HepG2 (cell line): ENCODE measurements at places on chromosomes 16 and 17.

DNA sequence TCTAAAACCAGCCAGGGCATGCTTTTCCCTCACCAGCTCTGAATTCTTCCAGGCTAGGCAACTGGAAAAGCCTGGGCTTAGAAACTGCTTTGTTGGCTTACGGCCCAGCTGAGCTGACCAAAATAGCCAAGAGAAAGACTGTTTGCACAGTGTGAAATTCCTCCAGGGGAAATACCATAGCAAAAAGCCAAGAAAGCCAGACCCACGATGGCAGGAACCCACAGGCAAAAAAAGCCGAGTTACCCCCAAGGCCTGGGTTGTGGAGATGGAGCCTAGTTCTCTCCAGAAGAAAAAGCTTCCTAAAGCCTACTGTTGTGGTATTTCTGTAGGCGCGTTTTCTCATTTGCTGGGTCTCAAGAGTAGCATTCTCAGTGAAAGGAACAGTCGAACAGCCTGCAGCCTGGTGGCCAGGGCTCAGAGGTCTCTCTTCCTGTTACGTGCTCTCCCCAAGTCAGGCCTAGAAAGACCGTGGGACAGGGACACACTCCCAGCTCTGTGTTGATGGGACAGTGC lies 9.2 kb downstream of the SP2 start:
- peak; percentile 52 for DNase-seq

GRCh38 chr17:67532326-67532871 lies 155.3 kb downstream of the PITPNC1 start:
- DNase-seq: no peak

DNA sequence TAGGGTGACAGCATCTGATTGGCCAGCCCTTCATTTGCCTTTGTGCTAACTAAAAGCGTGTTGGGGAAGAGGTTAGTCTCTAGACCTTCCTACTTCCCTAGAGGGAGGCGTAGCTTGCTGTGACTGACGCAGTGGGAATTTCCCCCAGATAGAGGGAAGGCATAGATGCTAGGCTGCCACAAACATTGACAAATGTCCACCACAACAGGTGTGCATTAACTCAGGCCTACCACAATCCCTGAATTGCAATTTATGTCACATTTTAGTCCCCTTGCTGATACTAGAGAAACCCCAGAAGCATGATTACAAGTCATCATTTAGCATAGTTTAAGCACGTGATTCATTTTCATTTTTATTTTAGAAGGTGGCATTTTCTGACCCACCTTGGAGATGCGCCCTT lies 76.3 kb upstream of the WSB1 start:
- no peak for DNase-seq

DNA sequence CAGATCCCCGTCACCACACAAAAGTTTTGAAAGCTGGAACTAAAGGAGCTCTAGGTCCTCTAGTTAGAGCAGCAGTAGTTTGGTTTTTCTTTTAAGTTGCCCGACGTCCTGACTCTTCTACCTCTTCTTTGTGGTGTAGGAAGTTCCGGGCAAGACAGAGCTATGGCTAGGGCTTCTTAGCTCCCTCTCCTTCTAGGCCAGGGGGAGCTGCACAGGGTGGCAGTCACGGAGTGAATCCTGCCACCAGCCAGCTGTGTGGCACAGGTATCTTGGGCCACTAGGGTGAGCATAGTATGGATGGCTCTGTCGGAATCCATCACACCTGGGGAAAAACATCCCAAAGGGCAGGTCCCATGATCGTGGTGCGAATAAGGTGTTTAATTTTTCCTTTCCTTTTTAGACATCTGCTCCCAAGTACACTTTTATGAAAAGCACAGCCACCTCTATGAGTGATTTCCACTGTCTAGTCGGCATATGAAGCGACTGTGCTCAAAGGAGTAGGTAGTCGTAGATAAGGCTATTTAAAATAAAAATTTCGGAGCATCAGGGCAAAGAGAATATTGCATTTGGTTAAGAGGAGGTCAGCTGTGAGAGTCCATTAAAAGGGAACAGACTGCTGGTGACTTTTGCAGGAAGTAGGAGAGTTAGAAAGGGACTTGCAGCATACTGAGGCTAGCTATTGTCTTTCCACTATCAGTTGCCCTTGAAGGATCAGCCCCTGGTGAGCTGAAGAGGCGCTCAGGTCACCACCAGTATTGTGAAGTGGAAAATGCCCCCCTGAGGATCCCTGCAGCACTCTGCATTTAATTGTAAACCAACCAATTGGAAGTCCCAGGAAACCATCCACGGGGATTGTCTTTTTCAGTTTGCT lies 2.1 kb downstream of the PRKCA start:
- peak; percentile 49 for DNase-seq

GRCh38 chr17:50681263-50682200 lies 26.2 kb downstream of the ANKRD40 start:
- DNase-seq: peak; percentile 69

DNA sequence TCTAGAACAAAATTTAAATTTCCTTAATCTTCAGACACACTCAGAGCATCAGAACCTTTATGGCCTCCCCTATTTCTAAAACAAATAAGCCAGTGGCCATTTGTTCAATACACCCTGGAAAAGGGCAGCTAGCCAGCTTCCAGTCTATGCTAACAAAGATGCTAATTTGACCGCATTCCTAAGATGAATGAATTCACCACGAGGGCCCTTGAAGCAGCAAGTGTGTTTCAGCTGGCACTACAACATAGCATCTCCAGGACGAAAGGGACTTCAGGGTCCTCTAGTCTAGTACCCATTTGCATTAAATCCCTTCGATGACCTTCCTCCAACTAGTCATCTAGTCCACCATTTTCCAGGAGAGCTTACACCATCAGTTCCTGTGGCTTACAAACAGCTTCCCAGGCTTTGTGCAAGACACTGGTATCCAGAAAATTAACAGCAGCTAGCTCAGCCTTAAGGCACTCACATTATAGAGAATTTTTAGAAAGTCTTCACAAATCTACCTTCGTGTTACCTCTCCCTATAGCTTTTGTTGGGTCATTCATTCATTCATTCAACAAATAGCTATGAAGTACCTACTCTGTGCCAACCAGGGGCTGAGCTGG lies 10.9 kb downstream of the KRT37 start:
- no peak for DNase-seq

- DNase-seq: no peak
Measured at GRCh38 chr16:50072730-50073129, 7.0 kb downstream of the HEATR3 start.

DNA sequence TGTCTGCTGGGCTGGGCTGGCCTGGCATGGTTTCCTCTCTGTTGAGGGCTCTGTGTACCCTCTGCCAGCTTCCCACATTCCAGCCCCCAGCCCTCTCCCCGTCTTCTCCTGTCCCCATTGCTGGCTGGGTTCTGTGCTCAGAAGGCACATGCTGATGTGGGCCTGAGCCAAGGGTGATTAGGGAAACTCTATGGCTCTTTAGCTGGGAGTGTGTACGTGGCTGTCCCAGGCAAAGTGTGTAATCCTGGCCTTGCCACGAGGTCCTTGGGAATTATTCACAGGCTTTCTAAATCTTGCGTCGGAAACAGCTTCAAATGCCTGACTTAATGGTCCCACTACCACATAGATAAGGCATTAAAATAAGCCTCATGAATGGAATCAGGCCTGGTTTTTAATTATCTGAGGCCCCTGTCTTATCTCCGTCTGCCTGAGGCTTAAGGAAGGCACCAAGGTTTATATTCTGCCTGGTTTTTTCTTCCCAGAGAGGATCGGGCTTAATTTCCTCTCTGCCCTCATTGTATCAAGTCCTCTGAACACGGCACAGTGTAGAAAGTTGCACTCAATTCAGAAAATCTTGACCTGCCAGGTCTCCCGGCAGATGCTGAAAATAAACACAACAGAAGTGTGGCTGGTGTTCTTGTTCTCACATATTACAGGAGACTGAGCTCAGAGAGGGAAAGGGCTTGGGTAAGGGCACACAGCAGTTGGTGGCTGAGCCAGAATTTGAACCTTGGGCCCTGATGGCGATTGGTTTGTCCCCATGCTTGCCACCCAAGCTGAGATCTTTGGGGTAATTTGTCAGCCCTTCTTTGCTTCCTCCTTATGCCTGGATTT lies 52.9 kb upstream of the LGALS9 start:
- DNase-seq: no peak

GRCh38 chr17:4490109-4490591 lies 8.5 kb upstream of the SPNS2 start:
- no peak for DNase-seq

DNA sequence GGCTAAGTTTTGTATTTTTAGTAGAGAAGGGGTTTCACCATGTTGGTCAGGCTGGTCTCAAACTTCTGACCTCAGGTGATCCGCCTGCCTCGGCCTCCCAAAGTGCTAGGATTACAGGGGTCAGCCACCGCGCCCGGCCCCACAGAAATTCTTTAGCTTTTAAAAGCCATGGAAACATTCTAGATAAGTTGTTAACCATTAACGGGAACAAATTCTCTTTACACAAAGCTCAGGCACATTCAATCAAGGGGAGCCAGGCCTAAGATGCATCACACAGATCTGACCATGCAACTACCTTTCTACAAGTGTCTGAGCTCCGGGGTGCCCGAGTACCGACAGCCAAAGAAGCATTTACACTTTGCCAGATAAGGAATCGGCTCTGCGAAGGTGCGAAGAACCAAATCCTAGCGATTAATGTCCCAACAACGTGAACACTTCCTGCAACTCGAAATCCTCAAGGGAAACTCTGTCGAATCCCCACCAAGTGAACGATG lies 1.0 kb downstream of the EMC8 start:
- peak; percentile 77 for DNase-seq

GRCh38 chr16:5438591-5438990 lies 341.0 kb upstream of the EEF2KMT start:
- no peak for DNase-seq

GRCh38 chr17:40361925-40362695 lies 2.4 kb downstream of the GJD3 start:
- no peak for DNase-seq

DNA sequence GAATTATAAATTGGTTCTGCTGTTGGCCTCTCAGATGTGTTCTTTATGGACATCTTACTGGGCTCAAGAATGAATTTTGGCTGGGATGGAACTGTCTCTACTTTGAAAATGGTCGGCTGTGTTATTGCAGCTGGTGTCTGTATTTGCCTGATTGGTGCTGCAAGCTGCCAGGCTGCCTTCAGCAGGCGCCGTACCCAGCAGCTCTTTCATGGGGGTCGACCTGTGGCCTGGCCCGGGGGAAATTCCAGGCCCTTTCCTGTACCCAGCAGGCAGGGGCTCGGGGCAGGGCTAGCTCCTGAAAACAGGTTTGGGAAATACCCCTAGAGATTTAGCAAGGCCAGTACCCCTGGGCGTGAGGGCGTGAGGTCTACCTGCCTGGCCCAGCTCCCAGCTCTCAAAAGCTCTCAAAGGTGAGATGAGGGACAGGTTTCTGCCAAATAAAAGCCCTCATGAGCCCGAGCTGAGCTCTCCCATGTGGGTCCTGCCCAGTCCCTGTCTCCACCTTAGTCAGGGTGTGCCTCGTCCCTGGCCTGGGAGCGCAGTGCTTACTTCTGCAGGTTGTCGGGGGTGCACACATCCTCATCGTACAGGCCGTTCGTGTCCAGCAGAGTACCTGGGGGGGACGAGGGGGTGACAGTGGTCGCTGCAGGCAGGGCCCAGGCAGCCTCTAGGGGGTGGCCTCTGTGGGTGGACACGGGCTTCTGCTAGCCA lies 52.3 kb downstream of the PRMT7 start:
- no peak for DNase-seq

GRCh38 chr17:47720754-47721533 lies 12.1 kb upstream of the TBX21 start:
- DNase-seq: no peak

DNA sequence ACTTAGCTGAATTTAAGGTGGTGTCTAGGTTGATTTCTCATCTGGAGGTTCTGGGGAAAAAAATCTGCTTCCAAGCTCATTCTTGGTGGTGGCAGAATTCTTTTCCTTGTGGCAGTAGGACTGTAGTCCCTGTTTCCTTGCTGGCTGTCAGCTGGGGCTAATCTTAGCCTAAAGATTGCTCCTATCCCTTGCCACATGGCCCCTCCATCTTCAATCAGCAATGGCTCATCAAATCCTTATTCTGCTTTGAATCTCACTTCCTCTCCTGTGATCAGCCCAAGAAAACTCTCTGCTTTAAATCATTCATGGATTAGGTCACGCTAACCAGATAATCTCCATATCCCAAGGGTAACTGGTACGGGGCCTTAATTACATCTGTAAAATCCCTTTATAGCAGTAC lies 6.6 kb downstream of the FAM20A start:
- DNase-seq: no peak

DNA sequence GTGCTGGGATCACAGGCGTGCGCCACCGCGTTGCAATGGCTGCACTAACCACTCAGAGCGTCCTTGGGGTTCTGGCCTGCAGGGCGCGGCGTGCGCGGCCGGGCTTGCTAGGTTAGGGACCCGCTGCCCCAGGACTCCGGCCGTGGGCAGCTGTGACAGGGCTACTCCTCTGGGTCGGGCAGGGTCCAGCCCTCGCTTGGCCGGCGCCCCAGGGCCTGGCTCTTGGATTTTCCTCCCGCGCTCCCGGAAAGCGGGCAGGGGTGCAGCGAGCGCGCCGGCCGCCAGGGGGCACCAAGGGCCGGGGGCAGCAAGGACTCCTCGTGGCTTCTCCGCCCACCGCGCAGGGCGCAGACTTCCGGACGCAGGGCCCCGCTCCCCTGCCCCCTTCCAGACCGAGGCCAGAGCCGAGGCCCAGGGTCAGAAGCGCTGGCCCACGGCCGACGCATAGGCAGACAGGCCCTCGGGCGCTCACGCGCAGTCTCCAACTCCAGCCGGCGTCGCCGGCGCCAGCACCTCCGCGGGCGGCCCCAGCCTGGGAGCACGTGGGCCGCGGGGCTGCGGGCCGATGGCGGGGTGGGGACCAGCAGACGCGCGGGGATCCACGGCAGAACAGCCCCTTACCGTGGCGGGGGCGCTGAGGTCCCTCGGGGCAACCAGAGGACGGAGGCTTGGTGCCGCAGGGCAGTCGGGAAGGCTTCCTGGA lies 355 bp downstream of the TLE7 start:
- no peak for DNase-seq

DNA sequence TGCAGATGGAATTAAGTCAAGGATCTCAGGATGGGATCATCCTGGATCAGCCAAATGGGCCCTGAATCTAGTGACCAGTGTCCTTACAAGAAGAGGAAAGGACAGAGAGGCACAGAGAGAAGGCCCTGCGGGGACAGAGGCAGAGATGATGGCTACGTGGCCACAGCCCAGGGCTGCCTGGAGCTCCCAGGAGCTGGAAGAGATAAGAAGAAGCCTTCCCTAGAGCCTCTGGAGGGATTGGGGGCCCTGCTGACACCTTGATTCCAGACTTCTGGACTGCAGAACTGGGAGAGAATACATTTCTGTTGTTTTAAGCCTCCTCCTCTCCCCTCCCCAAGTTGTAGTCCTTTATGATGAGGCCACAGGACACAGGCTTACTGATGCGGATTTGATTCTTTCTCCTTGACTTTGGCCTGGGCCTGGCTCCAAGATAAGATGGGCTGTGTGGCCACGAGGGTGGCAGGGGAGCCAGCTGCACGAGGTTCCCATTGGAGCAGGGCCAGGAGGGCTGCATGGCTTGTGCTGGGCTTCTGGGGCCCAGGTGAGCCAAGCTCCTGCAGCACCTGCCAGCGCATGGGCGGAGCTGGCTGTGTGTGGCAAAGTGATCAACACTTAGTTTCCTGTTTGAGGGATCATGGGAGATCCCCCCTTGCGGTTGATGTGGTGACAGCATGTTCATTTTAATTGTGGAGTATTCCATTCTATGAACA lies 146.1 kb downstream of the IRF8 start:
- DNase-seq: no peak

GRCh38 chr17:39706921-39707337 lies 7.1 kb downstream of the ERBB2 start:
- no peak for DNase-seq
